ENCODE measurements at places on chromosomes 3 and 15.
A peak's percentile ranks its signal among the peaks of the same experiment; 100 is the strongest.

DNA sequence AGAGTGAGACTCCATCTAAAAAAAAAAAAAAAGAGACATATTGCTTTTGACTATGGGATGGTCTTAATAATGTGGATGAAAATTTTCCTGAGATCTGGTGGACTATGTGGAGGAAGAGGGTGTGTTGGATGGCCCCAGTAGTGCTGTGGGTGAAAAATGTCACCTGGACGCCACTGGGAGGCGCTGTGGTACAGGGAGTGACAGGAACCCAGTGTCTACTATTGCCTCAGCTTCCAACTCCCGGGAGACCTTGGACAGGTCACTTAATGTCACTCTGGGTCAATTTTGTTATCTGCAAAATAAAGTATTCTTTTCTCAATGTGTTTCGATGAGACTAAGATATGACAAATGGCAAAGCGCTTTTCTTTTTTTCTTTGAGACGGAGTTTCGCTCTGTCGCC is 27.7 kb upstream of the DCP1A start:
- peak; percentile 84 for DNase-seq

GRCh38 chr3:123431007-123431657 is 17.8 kb downstream of the ADCY5 start:
- no peak for DNase-seq

GRCh38 chr3:157027861-157028745 is 131.8 kb downstream of the CCNL1 start:
- DNase-seq, result no peak

- DNase-seq, result no peak
These were observed 22.1 kb downstream of the SLC25A26 start for GRCh38 chr3:66242788-66243464.

Data from right lobe of liver (tissue), 6 donors.